8988T (cell line): ENCODE measurements at places on chromosomes 5 and 9.

- no peak for DNase-seq
Measured at GRCh38 chr9:123011878-123012528, 21.5 kb upstream of the GPR21 start.

DNA sequence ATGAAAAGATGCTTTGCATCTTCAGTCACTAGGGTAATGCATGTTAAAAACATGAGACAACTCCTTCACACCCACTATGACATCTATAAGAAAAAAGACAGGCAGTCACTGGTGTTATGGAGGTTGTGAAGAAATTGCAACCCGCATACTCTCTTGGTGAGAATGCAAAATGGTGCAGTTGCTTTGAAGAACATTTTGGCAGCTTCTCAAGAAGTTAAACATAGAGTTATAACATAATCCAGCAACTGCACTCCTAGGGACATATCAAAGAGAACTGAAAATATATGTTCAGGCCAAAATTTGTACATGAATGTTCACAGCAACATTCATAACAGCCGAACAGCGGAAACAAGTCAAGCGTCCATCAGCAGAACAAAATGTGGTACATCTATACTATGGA lies 46.3 kb upstream of the TBC1D9B start:
- no peak for DNase-seq

DNA sequence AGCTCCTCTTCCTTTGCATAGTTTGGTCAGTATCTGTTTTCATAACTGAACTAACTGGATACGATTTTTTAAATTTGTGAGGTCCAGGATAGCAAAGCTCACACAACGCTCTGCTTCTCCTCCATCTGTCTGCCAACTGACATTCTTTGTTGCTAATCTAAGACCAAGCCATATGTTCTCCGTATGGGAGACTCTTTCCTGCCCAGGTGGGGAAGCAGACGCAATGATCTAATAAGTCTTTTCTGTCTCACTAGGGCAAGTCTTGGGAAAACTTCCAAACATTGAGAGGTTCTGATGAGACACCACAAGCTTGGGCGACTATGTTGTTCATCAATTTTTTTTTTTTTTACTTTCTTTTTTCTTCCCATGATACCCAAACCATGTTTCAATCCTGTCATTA lies 558.5 kb downstream of the EFNA5 start:
- no peak for DNase-seq

GRCh38 chr5:129163810-129164378 lies 69.3 kb downstream of the ISOC1 start:
- DNase-seq = no peak
